MG63 (cell line): ENCODE measurements at places on chromosomes 5 and 9.

- no peak for DNase-seq
Measured at GRCh38 chr5:14174230-14174636, 31.1 kb downstream of the TRIO start.

GRCh38 chr5:112795342-112795741 is 57.7 kb downstream of the APC start:
- DNase-seq = no peak

DNA sequence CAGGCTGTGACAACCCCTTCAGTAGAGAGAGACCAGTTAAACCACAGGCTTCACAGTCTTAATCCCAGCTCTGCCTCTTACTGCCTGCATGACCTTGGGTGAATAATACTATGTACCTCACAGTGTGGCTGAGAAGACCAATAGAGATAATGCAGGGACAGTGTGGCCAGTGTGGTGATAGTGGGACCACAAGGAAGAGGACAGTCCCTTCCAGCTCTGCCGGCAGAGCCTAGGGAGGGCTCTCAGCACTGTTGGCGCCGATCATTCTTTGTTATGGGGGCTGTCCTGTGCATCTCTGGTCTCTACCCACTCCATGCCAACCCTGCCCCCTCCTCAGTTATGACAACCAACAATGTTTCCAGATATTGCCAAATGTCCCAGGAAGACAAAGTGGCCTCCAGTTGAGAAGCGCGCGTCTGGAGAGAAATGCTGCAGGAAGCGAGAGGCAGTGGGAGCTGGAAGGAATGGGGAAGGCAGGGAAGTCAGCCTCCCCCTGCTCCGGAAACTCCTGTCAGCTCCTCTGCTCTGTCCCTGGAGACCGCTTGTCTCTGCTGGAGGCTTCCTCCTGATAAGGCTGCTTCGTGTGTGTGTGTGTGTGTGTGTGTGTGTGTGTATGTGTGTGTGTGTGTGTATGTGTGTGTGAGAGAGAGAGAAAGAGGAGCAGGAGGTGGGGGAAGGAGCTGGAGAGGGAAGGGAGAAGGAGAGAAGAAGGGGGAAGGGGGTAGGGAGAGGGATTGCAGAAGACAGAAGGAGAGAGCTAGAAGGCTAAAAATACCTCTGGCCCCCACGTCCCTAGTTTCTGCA is 31.8 kb upstream of the FABP6 start:
- DNase-seq = no peak

- peak; percentile 86 for DNase-seq
Measured at GRCh38 chr5:36690041-36690961, 83.9 kb downstream of the SLC1A3 start.

DNA sequence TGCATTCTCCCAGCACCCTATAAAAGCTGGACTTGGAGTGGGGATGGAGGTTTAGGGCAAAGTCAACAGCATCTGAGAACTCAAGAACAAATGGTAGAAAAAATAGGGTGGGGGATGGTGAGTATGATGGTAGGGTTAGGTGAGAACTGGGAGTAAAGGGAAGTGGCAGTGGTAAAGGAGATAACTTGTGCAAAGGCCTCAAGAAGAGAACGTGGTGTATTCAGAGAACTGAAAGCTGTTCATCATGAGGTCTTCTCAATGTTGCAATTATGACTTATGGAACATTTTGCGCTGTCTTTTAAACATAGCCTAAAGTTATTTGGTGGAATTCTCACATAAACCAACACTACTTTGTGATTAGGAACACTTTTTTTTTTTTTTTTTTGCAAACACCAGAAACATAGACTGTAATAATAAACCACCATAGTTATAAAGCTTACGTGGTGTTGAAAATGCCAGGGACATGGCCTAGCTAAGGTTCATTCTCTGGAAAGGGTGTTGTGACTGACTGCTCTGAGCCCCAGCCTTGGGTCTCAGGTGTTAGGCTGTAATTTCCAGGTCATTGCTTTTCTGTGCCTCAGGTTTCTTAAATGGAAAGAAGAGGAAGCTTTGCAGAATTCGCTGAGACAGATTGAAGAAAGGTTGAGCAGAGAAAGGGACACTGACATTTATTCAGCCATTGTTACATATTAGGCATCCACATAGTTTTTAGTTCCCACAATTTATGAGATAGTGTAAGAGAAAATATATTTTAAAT is 19.2 kb upstream of the TXNDC8 start:
- no peak for DNase-seq

DNA sequence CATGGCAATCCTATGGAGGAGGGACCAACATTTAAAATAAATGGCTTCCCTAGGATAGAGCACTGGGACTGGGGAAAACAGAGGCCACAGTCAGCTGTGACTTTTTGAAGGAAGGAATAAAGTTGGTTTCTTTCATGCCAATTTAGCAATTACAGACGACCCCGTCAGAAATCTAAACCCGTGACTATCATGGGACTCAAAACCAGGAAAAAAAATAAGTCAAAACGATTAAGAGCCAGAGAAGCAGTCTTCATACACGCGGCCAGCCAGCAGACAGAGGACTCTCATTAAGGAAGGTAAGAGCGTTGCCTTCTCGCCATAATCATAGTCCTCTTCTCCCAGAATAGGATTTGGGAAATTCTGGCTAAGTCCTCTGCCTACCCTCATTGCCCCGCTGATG is at the start of gene MLANA:
Gene MLANA, plus strand, starts transcription at position 249 of the 400 bp plus-strand sequence. CDS start 1,586 bp downstream, outside the sequence.
- DNase-seq = no peak
